Hematopoietic multipotent progenitor cell treated with erythropoietin and hydrocortisone succinate and interleukin-3 and kit ligand, for 6 days (in vitro differentiated cells): ENCODE measurements at places on chromosomes 11 and 22.

GRCh38 chr11:17745023-17745772, 10.6 kb downstream of the KCNC1 start:
- no peak for DNase-seq

- peak; percentile 1 for DNase-seq
These were observed 18.5 kb downstream of the PTPRJ start for GRCh38 chr11:47998733-47999359.

DNA sequence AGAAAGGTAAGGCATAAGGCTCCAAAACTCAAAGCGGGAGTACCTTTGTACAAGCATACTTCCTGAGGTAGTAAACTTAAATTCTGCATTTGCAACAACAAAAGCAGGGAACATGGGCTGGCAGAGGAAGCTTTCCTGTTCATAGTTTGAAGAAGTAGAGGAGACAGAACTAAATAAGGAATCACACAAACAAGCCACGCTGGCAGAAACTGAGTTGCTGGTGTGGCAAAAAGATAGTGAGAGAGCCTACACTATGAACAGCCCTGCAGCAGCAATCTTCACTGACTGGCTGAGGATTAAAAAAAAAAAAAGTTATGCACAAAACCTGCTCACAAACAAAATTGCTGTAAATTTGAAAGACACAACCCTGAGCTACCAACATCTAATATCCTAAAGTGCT, 46.5 kb downstream of the FCHSD2 start:
- peak; percentile 44 for DNase-seq

- peak; percentile 72 for DNase-seq
These were observed 21.7 kb downstream of the KCNJ1 start for GRCh38 chr11:128845334-128845780.

- no peak for DNase-seq
These were observed 76.0 kb upstream of the MTMR2 start for GRCh38 chr11:95999711-96000406.

DNA sequence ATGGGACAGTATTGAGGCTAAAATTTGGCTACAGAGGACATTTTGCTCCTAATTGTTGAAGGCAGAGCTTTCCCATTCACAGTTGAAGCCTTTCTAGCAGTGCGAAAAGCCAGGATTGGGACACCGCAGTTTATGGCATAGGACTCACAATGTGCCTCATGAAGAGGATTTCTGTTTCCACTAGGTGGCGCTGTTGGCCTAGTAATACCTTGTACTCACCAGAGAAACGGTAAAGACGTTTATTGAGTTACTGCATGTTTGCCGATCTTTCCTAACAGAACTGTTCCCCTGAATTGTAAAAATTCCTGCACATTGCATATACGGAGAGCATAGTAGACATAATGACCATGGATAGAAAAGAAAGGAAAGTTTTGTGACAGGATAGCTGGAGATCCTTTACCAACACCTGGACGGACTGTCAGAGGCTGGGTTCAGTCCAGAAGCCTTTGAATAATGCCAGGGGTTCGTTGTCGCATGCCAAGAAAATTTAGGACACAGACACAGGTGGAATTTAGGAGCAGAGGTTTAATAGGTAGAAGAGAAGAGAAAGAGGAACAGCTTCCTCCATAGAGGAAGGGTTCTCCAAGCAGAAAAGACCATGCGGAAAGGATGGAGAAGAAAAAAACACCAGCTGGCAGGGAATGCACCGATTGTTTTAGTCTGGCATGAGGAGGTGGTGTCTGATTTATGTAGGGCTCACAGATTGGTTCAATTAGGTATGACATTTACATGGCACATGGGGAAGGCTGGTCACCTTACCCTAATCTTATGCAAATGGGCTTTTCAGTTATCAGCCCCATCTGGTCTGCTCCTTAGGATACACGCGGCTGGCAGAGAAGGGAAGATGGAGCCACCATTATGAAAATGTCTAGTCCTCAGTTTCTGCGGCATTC, 10.8 kb upstream of the OR51D1 start:
- peak; percentile 92 for DNase-seq
